ENCODE measurements at places on chromosomes 11 and 22. TPM values are rescaled to one million over a fixed set of nuclear protein-coding genes. Genes with fewer than 3 reads are reported as not detected.

DNA sequence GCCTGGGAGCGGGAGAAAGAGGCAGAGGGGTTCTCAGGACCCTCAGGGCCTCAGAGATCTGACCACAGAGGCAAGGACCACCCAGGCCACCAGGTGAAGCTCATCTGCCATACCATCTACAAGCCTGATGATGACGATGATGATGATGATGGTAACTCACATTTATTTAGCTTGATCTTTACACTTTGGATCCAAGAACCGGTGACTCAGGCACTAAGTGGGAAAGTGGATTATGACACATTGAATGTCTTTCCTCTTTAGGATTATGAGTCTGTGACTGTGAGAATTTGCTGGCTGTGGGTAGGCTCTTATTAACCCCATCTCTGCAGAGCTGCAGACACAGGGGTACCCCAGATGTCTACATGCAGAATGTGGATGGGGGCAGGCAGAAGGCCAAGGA lies 110.3 kb downstream of the DSCAML1 start:
- no peak for ATAC-seq

Gene SLC22A8
- not detected for total RNA-seq

GRCh38 chr11:108115500-108116140 lies 5.7 kb upstream of the ACAT1 start:
- ATAC-seq = no peak

Gene OR8D4
- total RNA-seq = not detected

Gene MUC2
- not detected for total RNA-seq
